ENCODE measurements at places on chromosomes 3 and 15. TPM values are rescaled to one million over a fixed set of nuclear protein-coding genes. Genes with fewer than 3 reads are reported as not detected.

GRCh38 chr3:127730171-127730570, 57.4 kb downstream of the ABTB1 start:
- no peak overlapping the region for H3K4me3 ChIP-seq
- H3K27me3 ChIP-seq = no peaks in the 10 kb centered on the region
- no peak overlapping the region for H3K27ac ChIP-seq
- peaks cover 14% of the 10 kb centered on the region for H3K4me1 ChIP-seq

GRCh38 chr3:195739561-195740111, 18.9 kb downstream of the MUC20 start:
- no peaks in the 10 kb centered on the region for H3K4me1 ChIP-seq
- no peak overlapping the region for H3K4me3 ChIP-seq
- H3K27ac ChIP-seq = no peak overlapping the region
- no peak for DNase-seq
- no peaks in the 10 kb centered on the region for H3K27me3 ChIP-seq
- peaks cover 18% of the 10 kb centered on the region for H3K36me3 ChIP-seq

Gene ANKRD63
- not detected for total RNA-seq

Gene CA12
- 89.6 TPM for total RNA-seq

Gene FOXL2NB
- total RNA-seq = 1.5 TPM

GRCh38 chr15:62087671-62088352, 21.0 kb downstream of the C2CD4A start:
- H3K27me3 ChIP-seq = no peaks in the 10 kb centered on the region
- H3K4me1 ChIP-seq = no peaks in the 10 kb centered on the region
- H3K4me3 ChIP-seq = no peak overlapping the region
- DNase-seq = no peak
- H3K27ac ChIP-seq = no peak overlapping the region
- no peaks in the 10 kb centered on the region for H3K36me3 ChIP-seq

DNA sequence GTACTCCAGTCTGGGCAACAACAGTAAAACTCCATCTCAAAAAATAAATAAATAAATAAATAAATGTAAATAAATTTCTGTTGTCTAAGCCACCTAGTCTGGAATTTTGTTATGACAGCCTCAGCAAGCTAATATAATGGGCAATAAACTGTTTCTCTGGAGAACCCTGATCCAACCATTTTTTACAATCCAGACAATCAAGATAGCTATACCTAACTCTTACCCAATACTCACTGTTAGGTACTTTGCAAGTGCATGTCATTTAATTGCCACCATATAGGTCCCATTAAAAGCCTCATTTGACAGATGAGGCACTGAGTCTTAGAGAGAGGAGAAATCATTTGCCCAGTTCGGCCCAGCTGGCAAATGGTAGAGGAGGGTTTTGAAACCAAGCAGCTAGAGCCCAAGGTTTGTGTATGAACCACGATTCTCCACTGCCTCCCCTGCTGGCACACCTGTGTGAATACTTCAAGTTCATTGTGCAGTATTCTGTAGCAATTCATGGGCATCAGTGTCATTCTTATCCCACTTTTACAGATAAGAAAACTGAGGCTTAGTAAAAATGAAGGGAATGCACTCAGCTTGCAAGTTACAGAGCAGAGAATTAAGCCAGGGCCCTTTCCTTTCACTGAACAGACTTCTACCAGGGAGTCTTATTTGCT, 107.0 kb upstream of the UBE2E1 start:
- no peak overlapping the region for H3K27ac ChIP-seq
- peaks cover 8% of the 10 kb centered on the region for H3K4me1 ChIP-seq
- no peak for DNase-seq
- H3K27me3 ChIP-seq = no peaks in the 10 kb centered on the region
- H3K36me3 ChIP-seq = no peaks in the 10 kb centered on the region
- no peak overlapping the region for H3K4me3 ChIP-seq

- H3K27ac ChIP-seq = peak within 1 kb of the TSS; percentile 6
- peak; percentile 89 for DNase-seq
- H3K36me3 ChIP-seq = no peaks in the 10 kb centered on the region
These were observed at the start of gene PLS1 for GRCh38 chr3:142595951-142596725. TSS of gene PLS1 (plus strand) at chr3:142596393. CDS start at chr3:142664238, 67,845 bp downstream.

- H3K36me3 ChIP-seq = no peaks in the 10 kb centered on the region
- peak overlapping the region; percentile 49 for H3K27ac ChIP-seq
- H3K4me1 ChIP-seq = peaks cover 39% of the 10 kb centered on the region
- H3K27me3 ChIP-seq = no peaks in the 10 kb centered on the region
- no peak overlapping the region for H3K4me3 ChIP-seq
These were observed 38.7 kb downstream of the FAM174B start for GRCh38 chr15:92616621-92617548.

Gene AVEN
- total RNA-seq = 7.4 TPM

Gene SLC28A2
- not detected for total RNA-seq

Gene HDC
- total RNA-seq = 0.49 TPM

- H3K36me3 ChIP-seq = no peaks in the 10 kb centered on the region
- no peaks in the 10 kb centered on the region for H3K4me1 ChIP-seq
- no peak for DNase-seq
- no peaks in the 10 kb centered on the region for H3K27me3 ChIP-seq
These were observed 9.7 kb upstream of the XIRP1 start for GRCh38 chr3:39202094-39202493.

DNA sequence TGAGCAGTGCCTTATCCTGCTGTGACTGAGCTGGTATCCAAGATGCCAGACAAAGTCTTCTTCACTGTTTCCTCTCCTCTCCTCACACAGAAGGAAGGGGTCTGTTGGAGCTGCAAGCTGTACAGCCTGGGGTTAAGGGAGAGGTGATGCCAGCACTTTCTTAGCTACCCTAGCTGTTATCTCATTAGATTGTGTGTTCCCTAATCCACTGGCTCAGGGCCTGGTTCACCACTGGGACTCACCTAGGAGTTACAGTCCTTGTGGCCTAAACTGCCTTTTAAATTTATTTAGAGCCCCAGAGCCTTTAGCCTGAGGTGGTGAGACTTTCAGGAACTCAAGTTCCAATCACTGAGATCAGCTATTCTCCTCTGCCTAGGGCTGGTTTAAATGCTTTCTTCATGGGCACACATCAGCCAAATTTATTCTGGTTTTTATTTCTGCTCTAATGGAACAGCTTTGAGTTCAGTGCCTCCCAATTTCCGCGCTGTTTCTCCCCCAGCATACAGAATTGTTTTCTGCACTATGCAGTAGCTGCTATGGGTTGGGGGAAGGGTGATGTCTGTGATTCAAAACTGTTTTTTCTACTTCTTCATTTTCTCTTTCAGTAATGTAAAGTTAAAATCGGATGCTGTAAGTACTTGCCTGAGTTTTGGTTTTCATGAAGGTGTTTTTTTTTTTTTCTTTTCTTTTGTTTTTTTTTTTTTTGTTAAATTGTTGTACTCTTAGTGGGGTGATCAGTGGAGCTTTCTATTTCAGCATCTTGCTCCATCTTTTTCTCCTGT, 198.8 kb downstream of the DOCK3 start:
- DNase-seq = no peak
- H3K36me3 ChIP-seq = no peaks in the 10 kb centered on the region
- H3K4me3 ChIP-seq = no peak overlapping the region
- H3K27me3 ChIP-seq = no peaks in the 10 kb centered on the region

DNA sequence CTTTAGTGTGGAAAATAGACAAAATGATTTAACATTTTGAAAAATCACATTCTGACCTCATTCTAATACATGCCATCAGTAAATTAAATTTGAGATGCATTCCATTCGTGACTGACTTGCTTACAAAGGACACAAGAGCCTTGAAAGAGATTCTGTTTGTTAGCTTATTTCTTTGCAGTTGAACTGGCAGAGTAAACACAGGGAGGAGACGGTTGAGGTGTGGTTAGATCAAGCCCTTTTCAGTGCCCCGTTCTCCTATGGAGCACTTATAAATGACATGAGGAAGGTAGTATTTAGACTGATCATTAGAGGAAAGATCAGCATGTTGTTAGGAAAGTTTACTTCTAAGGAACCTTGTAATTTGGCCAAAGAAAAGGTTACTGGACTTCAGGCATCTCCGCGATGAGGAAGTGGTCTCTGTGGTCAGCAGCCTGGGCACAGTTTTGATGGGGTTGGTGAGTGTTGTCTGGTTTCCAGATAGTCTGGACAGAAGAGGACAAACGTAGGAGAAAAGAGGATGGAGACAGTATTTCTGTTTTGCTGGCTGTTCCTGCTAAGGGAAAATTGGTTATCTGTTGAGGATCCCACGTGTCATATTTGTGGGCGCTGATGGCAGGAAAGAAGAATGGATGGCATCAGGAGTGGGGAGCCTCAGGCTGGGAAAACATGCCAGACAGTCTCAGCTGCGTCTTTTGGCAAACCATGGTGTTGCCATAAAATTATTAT, 328.9 kb upstream of the TBL1XR1 start:
- no peak overlapping the region for H3K4me3 ChIP-seq
- no peak overlapping the region for H3K27ac ChIP-seq
- no peaks in the 10 kb centered on the region for H3K36me3 ChIP-seq
- no peak for DNase-seq

Gene ATP1B3
- total RNA-seq = 88.1 TPM

Gene VGLL3
- total RNA-seq = 17.7 TPM

- no peaks in the 10 kb centered on the region for H3K36me3 ChIP-seq
- H3K27ac ChIP-seq = no peak overlapping the region
- DNase-seq = no peak
- no peak overlapping the region for H3K4me3 ChIP-seq
These were observed 48.5 kb downstream of the IQSEC1 start for GRCh38 chr3:13024765-13025065.

Gene WDR93
- not detected for total RNA-seq

- no peak overlapping the region for H3K27ac ChIP-seq
- no peaks in the 10 kb centered on the region for H3K27me3 ChIP-seq
- no peak for DNase-seq
- H3K4me3 ChIP-seq = no peak overlapping the region
- no peaks in the 10 kb centered on the region for H3K4me1 ChIP-seq
These were observed 126.5 kb downstream of the DGKG start for GRCh38 chr3:186235554-186235953.

Gene ERICH6
- total RNA-seq = not detected

DNA sequence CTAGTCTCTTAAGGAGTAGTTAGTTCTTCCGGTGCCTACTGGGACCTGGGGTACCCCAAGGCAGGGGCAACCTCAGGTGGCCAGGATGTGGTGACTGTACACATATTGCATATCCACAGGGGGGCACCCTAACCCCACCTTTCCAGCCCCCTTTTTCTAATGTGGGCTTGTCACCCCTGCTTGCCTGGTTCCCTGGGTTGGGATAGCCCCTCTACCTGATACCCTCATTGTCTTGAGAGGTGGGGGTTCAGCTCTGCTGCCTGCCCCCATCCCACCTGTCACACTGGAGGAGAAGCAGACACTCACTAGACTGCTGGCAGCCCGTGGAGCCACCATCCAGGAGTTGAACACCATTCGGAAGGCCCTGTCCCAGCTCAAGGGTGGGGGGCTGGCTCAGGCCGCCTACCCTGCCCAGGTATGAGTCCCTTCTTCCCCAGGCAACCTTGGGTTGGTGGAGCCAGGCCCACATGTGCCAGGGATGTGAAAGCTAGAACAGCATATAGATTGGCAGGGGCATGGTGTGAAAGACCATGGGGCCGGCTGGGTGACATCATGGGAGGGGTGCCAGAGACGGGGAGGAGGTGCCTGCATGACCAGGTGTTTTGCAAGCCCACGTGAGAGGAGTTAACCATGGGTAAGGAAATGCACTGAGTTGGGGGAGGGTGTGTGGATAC, 4.0 kb downstream of the GLYCTK start:
- peaks cover 21% of the 10 kb centered on the region for H3K4me1 ChIP-seq
- H3K27ac ChIP-seq = no peak overlapping the region
- H3K36me3 ChIP-seq = no peaks in the 10 kb centered on the region
- no peak overlapping the region for H3K4me3 ChIP-seq

GRCh38 chr3:71618538-71618937, 35.0 kb upstream of the FOXP1 start:
- no peaks in the 10 kb centered on the region for H3K4me1 ChIP-seq
- H3K36me3 ChIP-seq = no peaks in the 10 kb centered on the region
- H3K4me3 ChIP-seq = no peak overlapping the region

DNA sequence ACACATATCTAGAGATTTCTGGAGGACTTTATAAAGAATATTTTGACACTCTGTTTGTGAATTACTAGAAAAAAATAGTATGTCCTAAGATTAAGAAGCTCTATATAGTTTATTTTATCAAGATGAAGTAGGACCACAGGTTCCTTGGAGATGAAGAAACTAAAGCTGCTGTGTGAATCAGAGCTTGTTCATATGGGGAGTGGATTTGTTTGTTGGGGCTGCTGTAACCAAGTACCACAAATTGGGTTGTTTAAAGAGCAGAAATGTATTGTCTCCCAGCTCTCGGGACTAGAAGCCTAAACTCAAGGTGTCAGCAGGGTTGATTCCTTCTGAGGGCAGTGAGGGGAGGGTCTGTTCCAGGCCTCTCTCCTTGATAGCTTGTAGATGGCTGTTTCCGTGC, 270.6 kb upstream of the UMPS start:
- no peaks in the 10 kb centered on the region for H3K27me3 ChIP-seq
- no peak overlapping the region for H3K4me3 ChIP-seq
- DNase-seq = no peak
- no peaks in the 10 kb centered on the region for H3K4me1 ChIP-seq

GRCh38 chr3:140724856-140725812, 47.3 kb downstream of the TRIM42 start:
- peaks cover 9% of the 10 kb centered on the region for H3K4me1 ChIP-seq
- H3K27ac ChIP-seq = no peak overlapping the region
- H3K27me3 ChIP-seq = no peaks in the 10 kb centered on the region
- H3K4me3 ChIP-seq = no peak overlapping the region
- no peak for DNase-seq

GRCh38 chr15:82900511-82901060, 51.9 kb downstream of the HOMER2 start:
- H3K4me3 ChIP-seq = no peak overlapping the region
- H3K27me3 ChIP-seq = no peaks in the 10 kb centered on the region
- H3K36me3 ChIP-seq = no peaks in the 10 kb centered on the region
- no peaks in the 10 kb centered on the region for H3K4me1 ChIP-seq
- no peak for DNase-seq

All from vagina (tissue), 2 donors.